ENCODE measurements at places on chromosomes 1 and 21.

- DNase-seq: no peak
These were observed 42.5 kb downstream of the PLPPR5 start for GRCh38 chr1:98962156-98962555.

- no peak for DNase-seq
These were observed 25.2 kb upstream of the ABCG1 start for GRCh38 chr21:42193721-42194120.

DNA sequence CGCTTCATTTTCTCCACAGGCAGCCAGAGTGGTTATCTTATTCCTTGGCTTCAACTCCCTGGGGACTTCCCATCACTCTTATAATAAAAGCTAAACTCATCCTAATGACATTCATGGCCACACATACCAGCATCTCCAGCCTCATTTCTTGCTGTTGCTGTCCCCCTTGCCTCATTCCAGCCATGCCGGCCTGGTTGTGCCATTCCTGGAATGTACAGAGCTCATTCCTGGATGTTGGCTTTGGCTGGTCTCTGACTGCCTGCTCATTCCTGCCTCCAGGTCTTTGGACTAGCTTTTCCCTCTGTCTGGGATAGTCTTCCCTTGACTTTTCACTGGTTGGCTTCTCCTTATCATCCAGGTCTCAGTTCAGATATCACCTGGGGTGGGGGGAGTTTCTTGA, 2.4 kb upstream of the PEF1 start:
- DNase-seq: no peak

- DNase-seq: no peak
These were observed 867.8 kb downstream of the TTLL7 start for GRCh38 chr1:83130886-83131691.

DNA sequence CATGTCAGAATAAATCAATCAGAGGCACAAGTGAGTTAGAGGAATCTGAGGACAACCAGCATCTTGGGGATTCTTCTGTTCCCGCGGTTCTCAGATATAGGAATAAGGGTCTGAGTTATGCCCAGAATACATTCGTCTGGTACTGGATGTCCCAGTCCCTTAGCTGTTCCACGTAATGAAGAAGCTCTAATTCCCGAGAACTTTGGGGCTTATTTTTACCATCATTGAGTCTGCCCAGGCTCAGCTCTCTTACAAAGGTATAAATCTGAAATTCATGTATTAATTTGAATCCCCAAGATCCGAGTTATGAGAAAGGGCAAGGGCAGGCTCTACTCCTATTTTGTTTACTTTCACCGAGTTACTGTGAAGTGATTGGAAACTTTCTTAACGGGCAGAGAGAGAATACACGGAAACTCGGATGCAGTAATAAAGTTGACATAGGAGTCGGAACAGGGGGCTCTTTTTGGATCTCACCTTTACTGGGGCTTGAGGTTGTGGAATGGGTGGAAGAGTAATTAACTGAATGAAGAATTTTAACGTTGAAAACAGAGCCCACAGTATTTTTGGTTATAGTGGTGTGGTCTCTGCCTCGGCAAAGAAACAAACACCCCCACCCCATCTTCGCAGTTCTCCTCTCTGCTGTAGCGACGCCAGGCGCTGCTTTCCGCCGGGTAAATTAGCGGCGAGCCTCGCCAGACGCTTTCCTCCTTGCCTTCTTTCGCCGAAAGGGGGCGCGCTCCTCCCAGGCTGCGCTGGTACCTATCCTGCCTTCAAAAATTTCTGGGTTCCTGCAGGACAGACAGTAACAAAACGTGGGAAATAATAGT, 7.1 kb downstream of the PRRX1 start:
- DNase-seq: no peak

DNA sequence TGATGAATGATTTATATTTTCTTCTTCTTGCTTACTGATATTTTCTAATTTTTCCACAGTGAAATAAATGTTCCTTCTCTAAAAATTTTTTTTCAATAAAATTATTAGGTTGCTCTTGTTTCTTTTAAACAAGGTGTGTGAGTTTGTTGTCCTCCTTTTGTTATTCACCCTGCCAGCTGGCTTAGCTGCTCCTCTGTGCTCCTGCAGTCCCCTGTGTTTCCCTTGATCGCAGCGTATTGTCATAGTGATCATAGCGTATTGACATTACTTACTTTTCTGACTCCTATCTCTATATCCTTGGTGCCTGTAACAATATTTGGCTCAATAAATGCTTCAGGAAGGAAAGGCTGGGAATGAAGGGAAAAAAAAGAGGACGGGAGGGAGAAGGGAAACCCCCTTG, 24.9 kb upstream of the PODN start:
- DNase-seq: no peak

GRCh38 chr1:77468257-77468948, 186.6 kb downstream of the AK5 start:
- DNase-seq: no peak

- DNase-seq: no peak
These were observed 36.8 kb downstream of the LHX8 start for GRCh38 chr1:75170981-75171380.
